ENCODE measurements at places on chromosomes 5 and 9. TPM values are rescaled to one million over a fixed set of nuclear protein-coding genes. Genes with fewer than 3 reads are reported as not detected.

DNA sequence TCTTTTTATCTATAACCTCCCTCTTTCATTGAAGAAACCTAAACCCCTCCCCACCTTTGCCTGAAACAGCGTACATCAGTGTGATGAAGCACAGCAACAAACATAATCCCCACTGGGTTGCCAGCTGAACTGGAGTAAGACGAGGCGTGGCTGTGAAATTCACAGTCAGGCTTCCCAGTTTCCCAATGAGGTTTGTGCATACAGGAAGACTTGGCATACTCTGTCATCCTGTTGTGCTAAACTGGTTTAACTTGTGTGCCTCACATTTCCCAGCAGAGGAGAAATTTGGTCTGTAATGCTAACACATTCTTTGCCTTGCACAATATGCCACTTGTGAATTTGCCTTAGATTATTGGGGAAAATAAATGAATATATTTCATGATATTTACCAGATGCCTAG is 121.5 kb downstream of the SV2C start:
- no peak for DNase-seq

- no peak for DNase-seq
Measured at GRCh38 chr9:6525326-6526045, 112.5 kb downstream of the UHRF2 start.

GRCh38 chr9:92977279-92977678 is 30.0 kb downstream of the FGD3 start:
- DNase-seq = no peak

PPP2CA gene
- 135 TPM for total RNA-seq

DNA sequence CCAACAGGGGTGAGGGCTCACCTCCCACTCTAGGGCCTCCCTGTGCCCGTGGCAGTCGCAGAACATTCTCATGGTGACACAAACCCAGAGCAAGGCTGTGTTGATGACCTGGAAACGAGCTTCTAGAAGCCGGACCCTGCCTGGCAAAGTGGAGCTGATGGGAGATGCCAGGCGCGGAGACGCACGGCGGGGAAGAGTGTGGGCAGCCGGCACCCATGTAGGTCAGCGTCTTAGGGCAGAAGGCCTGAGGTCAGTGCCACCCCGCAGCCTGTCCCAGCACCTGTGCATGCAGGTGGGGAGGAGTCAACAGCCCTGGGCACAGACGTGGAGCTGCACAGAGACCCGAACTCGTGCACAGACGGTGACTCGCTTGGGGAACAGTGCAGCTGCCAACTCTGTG is 5.4 kb downstream of the SLC6A18 start:
- no peak for DNase-seq

DNA sequence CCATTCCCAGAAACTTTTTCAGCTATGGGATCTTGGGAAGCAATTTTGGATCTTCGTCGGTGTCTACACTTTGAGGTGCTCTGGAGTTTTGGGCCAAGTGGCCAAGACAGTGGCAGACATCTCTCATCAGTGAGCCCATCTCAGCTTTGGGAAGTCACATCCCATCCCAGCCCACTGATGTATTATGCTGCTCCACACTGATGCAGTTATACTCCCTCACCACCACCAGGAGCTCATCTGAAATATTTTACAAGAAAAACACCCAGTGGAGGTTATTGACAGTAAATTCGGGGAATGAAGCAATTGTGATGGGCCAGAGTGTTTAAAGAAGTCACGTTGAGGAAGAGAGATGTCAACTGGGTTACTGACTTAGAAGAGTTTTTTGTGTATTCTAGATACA is 378.0 kb downstream of the KDM4C start:
- DNase-seq = no peak

GRCh38 chr9:127634698-127635097 is 22.6 kb downstream of the STXBP1 start:
- no peak for DNase-seq
